Right hindlimb (tissue), 1 donor: ENCODE measurements at places on chromosomes 2 and 18.

DNA sequence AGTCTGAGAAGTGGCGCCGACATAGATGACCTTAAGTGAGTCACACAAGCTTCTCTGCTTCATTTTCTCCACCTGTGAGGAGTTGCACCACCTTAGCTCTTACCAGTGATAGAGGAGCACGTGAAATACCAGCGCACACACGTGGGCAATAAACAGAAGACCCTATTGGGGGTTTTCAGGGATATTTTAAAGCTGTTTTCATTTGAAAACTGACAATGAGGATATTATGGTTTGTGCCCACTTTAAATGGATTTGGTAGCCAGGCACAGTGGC is 47.3 kb upstream of the FZD7 start:
- DNase-seq, result no peak

DNA sequence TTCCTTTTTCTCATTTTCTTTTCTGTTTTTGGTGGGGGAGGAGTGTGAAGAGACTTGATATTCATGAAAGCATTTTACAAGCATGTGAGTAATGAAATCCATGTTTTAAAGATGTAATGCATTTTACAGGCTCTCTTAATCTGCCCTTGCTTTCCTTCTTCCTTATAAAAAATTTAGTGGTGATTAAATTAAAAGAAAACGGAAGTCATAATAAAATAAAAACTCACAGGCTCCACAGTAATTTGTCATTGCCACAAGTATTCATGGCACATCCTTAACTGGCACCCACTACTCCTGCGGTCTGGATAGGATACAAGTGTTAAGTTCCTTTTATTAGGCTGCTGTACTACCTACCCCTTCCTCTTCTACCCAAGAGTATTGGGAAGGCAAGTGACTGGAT is 241.2 kb downstream of the SLC4A3 start:
- DNase-seq, result no peak

- no peak for DNase-seq
These were observed 359.1 kb upstream of the SPRED2 start for GRCh38 chr2:65791404-65791975.

DNA sequence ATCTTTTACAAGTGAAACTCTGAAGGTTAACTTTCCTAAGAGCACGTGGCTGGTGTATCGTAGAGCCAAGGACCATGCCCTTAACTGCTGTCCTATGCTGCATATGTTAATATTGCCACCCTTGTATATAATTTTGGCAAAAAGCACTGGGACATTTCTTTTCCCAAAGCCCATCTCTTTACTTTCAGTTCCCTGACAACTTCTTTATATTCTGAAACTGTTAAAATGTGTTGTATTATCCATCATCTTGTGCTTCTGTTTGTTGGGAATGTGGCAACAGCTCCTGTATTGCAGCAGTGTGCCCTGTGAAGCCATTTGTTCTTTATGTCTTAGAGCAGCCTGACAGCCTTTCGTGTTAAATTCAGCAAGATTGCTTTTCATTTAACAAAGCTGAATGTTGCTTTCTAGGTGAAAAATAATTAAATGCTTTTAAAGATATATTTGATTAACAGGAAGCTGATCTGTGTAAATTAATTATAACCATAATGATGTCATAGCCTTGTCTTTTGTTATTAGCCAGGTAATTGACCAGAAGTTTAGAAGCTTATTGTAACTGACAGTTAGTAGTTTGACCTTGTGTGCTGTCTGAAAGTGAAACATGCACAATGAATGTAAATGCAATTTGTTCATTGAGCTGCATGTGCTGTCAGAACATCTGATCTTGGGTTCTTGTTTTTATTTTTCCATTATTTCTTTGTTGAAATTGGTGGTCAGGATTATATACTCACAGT is 9.7 kb downstream of the RHBDD1 start:
- DNase-seq, result no peak

- DNase-seq, result no peak
These were observed 9.6 kb downstream of the MAT2A start for GRCh38 chr2:85548608-85548900.

DNA sequence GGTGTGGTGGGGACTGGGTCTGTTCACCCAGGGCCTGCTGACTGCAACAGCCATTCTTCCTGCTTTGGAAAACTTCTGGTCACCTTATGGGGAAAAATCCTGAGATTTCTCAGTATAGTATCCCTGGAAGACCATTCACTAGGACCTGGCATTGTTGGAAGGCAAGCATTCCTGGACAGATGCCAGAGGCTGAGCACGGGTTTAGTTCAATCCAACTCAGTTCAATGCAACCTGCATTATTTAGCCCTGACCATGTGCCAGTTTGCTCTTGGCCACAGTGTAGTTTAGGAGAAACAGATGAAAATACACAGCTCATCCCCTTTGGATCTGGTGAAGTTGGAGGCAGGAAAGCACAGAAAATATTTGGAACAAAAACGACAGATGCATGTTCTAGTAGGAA is 95.9 kb downstream of the LPIN1 start:
- DNase-seq, result no peak

DNA sequence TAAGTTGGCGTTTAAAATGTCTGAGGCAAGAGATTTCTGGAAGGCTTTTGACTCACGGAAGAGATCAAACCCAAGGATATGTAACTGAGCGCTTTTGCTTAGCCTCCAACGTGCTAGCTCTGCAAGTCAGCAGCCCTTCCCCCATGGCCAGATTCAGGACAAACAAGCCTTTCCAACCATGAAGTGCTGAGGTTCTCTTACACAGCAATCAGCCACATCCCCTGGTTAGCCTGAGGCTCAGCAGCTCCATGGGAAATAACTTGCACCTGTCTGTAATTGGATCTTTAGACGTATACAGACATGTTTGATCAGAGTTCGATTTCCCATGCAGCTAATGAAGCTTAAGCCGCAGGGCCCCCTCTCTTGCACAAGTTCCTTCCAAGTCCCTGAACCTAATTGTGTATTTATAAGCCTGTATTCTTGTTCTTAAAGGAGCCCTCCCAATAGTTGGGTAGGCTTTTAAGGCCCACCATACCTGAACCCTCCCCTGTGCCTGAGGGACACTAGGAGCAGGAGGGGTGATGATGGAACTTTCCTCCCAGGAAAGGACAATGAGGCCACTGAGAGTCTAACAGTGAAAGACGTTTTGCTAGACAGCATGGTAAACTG is 2.1 kb upstream of the TMEM131 start:
- no peak for DNase-seq

DNA sequence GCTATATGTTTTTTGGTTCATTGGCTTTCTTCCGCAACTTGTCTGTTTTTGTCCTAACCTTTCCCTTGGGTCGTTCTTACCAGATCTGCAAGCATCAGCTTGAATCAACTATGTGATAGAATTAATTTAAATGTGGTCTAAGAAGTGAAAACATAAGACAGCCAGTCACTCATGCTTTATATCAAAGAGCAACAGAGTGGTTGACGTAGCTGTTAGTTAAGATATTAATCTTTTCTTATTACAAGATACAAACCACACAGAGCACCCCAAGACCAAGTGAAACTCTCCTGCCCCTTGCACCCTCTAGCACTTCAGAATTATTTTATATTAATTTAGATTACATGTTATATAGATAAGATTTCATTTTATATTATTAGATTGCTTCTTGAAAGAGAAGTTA is 15.2 kb downstream of the IL18RAP start:
- DNase-seq, result no peak

- DNase-seq, result no peak
These were observed 91.6 kb downstream of the NFATC1 start for GRCh38 chr18:79487183-79487800.

GRCh38 chr2:71756280-71756906 is 303.0 kb downstream of the DYSF start:
- DNase-seq, result no peak

DNA sequence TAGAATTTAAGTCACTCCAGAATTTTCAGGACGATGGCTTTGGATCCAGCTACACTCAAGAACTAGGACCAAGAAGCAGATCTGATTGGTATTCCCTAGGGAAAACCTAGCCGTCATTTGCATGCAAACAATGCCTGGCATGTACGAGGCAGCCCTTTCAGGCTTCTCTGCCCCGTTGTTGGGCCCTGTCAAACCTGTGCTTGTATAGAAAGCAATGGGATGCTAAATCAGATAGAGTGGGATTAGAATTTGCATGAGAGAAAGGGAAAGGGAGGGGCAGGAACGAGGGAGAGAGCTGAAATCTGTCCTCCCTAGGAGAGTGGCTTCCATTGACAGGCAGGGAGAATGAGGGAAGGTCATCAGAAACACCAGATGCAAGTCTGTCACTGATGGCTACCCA is 28.6 kb downstream of the ARID5A start:
- DNase-seq, result no peak

GRCh38 chr2:201126308-201127151 is 10.6 kb downstream of the CFLAR start:
- no peak for DNase-seq

DNA sequence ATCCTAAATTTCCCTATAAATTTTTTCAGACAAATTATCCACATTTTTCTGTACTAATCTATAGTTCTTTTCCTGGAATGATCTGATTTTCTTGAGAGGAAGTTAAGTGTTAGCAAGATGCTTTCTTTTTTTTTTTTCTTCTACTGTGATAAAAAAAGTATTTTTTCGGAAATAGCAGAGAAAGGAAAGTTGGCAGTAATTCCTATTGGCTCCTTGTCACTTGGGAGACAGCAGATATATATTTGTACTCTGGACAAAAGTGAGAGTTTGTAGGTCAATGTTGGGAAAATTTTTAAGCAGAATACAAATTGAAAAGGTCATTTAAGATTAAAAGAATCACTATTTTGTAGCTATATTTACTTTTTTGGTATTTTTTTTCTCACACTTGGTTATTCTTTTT is 635.7 kb upstream of the NRXN1 start:
- DNase-seq, result no peak

DNA sequence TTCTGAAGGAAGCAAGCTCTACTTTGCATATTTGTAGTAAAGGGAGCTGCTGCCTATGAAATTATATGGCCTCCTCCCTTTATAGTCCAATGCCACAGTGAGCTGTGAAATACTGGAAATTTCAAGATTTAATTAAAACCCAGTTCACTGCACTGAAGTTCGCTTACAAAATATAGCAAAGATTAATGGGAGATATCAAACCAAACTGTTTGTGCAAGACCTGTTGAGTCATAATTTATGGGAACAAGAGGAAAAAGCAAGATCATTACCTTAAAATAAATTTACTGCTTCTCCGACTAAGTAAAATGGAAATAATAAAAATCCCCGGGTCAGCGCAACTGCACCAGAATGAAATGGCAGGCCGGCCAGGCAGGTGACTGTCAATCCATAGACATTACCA is 215.5 kb upstream of the RAB6C start:
- no peak for DNase-seq

GRCh38 chr2:9791711-9792110 is 51.6 kb upstream of the TAF1B start:
- DNase-seq, result no peak

GRCh38 chr2:182973441-182974352 is 64.6 kb downstream of the NCKAP1 start:
- DNase-seq, result no peak

GRCh38 chr18:46335534-46336101 is 231.4 kb downstream of the HAUS1 start:
- DNase-seq, result peak; percentile 84

DNA sequence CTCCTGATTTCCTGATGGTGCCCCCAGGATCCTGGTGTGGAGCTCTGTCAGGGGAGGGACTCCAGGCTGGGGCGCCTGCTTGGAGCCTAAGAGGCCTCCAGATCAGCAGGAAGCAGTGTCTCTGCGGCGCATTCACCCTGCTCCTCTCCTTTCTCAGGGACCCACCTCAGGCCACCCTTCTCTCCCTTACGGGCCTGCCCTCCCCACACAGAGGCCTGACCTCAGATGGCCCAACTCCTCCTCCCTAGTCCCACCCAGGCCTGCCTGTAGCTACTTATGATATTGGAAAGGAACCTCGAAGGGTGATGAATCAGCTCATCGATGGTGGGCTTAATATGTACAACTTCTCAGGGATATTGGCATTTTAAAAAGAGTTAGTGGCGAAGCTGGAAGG is 10.6 kb downstream of the TMEM37 start:
- no peak for DNase-seq

DNA sequence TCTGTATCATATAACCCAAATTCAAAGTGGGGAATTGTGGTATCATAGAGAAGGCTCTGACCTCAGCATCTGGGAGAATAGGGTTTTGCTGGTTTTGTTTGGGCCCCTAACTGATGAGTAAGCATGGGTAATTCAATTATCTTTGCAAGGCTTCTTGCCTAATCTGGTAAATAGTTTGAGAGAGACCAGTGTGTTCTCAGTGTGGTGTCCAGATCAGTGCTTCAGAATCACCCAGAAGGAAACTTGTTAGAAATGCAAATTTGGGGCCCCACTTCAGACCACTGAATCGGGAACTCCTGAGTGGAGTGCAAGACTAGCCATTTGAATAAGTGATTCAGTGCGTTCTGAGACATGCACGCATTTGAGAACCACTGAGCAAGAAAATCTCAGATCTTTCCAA is 282.7 kb downstream of the EPHA4 start:
- DNase-seq, result no peak

- no peak for DNase-seq
These were observed 90.4 kb upstream of the CBLN2 start for GRCh38 chr18:72634500-72634899.

- peak; percentile 57 for DNase-seq
These were observed 1.2 kb downstream of the ANKMY1 start for GRCh38 chr2:240556553-240557100.

DNA sequence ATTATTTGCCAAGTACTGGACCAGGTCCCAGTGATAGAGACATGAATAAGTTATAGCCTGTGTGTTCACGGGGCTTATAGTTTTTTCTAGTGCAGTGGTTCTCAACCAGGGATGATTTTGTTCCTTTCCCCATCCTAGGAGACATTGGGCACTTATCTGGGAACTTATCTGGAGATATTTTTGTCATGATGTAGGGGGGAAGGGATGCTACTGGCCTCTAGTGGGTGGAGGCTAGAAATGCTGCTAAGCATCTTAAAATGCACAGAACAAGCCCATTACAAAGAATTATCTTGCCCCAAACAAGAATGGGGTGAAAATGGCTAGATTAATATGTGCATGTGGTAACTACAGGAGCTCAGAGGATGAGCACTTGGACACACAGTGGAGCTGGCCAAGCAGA is 75.2 kb downstream of the KLHL29 start:
- DNase-seq, result peak; percentile 7

DNA sequence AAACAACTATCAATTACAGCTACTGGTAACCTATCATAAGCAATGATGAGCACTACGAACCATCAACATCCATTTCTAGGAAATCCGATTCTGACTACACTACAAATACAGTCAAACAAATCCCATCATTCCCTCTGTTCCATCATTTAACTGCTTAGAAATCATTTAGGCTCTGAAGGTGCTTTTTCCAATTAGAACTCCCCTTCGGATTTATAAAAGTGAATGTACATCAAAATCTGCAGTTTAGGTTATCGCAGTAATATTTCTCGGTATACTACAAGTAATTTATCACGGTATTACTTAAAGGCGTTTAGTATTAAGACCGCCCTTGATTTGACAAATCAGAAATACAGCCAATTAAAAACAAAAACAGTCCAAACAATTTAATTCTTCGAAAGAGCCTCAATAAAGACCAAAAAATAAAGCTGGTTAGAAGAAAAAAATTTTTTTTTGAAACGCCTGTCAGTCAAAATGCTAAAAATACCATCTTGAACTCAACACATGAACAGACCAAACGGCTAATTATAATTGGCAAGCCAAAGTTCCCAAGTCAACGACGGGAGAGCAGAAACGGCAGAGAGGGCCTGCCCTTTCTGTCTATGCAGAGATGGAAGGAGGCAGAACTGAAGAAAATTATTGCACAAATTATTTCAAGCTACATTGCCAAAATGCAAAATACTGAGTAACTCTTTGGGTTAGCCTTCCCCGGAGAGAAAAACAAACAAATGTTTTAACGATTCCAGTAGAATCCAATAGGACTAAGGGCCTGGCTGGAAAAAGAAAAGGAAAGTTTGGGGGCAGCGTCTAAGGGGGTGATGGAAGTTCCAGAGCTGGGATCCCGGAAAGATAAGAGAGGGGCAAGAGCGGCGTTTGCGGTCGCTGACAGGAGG is 1.2 kb downstream of the VPS54 start:
- peak; percentile 39 for DNase-seq
